Activated CD4-positive, alpha-beta T cell treated with anti-CD3 and anti-CD28 coated beads, Interleukin-2, amount 50 U/mL, for 48 hours (primary cell): ENCODE measurements at places on chromosomes 11 and 22.

DNA sequence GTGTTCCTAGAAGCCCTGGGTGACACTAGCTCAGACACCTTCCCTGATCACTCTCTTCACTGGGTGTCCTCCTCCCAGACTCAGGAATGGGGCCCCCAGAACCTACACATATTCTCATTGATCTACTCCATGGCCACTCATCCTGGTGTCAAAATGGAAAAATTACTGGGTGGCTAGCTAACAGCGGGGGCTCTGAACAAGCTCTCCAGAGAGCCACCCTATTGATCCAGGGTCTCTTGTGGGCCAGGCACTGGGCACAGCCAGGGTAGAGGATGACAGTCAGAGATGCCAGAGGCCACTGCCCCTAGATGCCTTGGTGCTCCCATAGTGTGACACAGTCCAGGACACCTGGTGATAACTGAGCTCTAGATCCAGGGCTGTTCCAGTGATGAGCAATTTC, 393.1 kb downstream of the SOX6 start:
- no peak for DNase-seq

GRCh38 chr11:10762185-10762584, 11.1 kb downstream of the CTR9 start:
- DNase-seq = no peak

DNA sequence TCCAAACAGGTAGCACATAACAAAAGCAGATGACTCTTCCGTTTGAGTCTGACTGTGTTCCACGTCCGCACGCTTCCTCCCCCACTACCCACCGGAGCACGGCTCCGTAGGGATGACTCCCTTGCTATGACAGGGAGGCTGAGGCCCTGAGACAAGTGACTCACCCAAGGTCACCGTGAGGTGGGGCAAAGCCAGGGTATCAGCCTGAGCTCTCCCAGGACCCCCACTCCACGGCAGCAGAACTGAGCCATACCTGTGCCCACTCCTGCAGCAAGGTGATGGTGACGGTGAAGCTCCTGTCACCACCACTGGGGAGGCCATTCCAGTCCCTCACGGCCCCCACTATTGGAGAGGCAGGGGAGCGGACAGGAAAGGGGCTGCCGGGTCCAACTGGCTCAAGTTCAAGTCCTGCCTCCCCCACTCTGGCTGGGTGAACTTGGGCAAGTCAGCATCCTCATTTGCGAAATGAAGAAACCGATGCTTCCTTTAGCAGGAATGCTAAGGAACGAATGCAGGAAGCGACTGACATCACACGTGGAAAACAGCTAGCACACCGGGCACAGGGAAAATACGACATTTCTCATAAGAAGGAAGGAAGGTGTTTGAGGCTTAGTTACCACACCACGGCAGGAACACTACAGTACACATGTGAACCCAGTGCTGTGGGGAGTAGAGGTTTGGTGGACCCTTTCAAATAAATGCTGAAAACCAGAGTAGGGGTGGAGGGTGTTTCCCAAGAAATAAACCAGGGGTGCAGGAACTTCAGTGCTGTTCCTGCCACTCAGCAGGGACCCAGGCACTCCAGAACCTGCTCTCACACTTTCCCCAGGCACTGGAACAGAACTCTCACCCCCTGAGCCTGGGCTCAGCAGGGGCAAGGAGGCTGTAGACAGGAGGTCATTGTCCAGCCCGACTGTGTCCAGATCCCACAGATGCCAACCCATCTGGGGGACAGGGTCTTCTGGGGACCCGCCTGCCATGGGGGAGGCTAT, 32.4 kb upstream of the CBX7 start:
- no peak for DNase-seq

DNA sequence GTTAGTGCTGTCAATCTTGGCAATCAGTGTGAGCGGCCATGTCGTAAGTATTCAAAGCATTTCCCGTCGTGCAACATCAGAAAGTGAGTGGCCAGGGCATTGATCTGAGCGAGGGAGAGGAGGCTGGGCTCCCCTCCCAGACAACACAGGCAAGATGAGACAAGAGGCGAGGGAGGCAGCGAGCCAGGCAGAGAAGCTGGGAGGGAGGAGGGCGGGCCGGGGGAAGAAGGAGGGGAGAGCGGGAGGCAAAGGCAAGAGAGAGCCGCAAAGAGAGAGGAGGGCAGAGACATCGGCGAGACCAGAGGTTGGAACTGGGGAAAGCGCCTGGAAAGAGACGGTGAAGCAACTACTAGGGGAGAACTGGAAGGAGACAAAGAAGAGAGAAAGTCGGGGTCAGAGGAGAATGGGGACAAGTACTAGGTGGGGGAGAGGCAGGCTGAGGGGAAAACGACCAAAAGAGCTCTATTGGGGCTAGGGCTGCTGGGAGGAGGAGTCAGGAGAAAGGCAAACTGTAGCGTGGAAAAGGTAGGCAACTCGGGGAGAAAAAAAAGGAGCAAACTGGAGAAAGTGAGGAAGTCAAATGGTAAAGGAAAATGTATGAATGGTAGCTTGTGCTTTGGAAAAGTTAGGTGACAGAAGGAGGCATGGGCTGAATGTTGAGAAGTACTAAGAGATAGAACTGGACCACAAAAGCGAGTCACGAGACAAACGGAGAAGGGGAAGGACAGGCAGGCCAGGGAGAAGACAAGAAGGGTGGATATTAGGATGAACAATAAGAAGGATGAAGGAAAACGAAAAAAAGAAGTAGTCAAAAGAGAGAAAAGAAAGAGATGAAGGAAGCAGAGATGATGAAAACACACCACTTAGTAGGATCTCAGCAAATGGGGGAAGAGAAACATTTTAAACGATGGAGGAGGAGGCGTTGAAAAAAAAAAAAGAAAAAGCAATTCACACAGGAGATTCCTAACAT, 130.5 kb upstream of the C11orf58 start:
- DNase-seq = no peak

GRCh38 chr11:67114275-67114896, 4.7 kb upstream of the KDM2A start:
- DNase-seq = no peak

- DNase-seq = no peak
Measured at GRCh38 chr11:22828373-22828772, 1.2 kb downstream of the SVIP start.

DNA sequence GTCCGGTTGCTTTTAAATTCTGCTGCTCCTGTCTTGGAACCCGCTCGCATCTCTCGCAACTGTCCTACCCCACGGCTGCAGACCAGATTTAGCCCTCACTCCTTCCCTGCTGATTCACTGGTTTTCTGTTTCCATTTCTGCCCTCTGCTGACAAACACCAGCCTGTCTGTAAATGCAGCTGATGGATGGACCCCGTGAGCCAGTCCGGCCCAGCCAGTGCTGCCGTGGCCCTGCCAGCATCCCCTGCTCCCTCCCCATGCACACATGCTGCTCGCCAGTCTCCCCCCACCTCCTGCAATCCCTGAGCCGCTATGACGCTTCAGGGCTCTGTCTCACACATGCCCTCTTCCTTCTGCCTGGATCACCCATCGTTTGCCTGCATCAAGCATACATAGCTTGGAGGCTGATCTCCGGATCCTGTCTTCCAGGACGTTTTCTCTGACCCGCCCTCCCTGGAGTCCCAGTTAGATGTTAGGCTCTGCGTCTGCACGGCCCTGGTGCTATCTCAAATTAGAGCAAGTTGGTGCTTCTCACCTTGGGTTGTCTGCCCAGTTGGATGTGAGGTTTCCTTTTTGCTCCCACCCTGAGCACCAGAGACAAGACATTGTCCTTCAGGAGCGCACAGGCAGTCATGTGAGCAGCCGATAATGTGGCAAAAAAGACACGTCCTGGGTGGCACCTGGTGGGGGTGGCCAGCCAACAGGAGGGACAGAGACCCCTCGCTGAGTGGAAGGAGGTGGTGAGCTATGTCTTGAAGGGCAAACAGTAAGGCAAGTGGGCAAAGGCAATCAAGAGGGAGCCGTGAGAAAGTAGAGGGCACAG, 4.3 kb upstream of the ACR start:
- no peak for DNase-seq

- no peak for DNase-seq
Measured at GRCh38 chr11:133895061-133895479, 49.8 kb upstream of the SPATA19 start.

DNA sequence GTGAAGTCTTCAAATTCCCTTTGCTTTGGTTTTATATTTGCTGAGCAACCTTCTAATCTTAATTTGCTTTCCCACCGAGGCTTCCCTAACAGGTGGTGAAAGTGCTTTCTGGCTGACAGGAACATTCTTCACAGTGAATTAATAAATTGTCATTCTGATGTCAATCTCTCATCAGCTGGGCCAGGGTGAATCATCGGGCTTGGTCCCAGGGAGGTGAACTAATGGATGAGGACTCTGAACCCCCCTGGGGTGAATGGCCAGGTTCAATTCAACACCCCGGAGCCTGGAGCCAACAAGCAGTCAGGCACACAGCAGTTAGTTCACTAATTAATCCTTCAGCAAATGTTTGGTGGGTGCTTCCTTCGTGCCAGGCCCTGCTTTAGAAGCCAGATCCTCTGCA, 155.4 kb upstream of the PDGFD start:
- DNase-seq = no peak

DNA sequence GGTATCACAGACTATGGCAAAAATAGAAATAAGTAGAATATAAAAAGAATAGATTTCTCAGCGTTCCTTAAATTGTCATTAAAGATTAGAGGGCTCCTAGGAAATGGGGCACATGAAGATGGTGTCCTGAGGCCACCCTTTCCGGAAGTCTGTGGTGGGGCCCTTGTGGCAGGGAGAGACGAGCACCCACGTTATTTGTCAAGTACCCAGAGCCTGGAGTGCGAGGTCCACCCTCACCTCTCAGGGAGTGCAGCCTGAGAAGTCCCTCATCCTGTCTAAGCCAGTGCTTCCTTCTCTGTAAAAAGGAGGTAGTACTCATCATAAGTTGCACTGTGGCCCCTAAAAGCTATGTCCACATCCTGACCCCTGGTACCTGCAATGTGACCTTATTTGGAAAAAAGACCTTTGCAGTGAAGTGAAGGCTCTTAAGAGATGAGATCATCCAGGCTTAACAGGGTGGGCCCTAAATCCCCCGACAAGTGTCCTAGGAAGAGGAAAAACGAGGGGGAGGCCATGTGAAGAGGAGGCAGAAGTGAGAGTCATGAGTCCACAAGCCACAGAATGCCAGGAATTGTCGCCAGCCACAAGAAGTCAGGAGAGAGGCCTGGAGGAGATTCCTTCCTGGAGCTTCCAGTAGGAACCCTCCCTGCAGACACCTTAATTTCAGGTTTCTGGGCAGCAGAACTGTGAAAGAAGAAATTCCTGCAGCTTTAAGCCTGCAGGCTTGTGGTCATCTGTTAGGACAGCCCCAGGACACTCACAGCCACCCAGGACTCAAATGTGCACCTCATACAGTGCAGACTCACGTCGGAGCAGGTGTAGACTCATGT, 76.8 kb upstream of the CCND1 start:
- DNase-seq = no peak
